Activated T-cell treated with anti-CD3 and anti-CD28 coated beads for 24 hours (primary cell): ENCODE measurements at places on chromosomes 16 and 17.
A peak's percentile ranks its signal among the peaks of the same experiment; 100 is the strongest.

DNA sequence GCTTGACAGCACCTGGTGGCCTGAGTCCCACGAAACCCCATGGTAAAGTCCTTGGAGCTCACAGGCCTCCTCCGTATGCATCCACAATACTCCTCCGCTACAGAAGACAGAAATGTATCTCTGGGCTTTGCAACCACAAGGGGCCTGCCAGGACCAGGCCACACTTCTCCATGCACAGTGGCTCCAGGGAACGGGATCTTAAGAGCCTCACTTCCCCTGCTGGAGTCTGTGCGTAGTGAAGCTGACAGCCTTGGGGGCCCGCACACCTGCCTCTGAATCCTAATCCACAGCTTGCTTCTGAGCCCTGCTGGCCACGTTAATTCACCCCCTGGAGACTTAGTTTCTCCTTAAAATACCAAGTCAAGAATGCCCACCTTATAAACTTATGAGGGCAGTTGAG lies 125.7 kb downstream of the COPRS start:
- no peak for DNase-seq

GRCh38 chr17:67648032-67648905 lies 69.5 kb upstream of the NOL11 start:
- DNase-seq: no peak

GRCh38 chr16:10097271-10097670 lies 85.0 kb downstream of the GRIN2A start:
- DNase-seq: no peak

DNA sequence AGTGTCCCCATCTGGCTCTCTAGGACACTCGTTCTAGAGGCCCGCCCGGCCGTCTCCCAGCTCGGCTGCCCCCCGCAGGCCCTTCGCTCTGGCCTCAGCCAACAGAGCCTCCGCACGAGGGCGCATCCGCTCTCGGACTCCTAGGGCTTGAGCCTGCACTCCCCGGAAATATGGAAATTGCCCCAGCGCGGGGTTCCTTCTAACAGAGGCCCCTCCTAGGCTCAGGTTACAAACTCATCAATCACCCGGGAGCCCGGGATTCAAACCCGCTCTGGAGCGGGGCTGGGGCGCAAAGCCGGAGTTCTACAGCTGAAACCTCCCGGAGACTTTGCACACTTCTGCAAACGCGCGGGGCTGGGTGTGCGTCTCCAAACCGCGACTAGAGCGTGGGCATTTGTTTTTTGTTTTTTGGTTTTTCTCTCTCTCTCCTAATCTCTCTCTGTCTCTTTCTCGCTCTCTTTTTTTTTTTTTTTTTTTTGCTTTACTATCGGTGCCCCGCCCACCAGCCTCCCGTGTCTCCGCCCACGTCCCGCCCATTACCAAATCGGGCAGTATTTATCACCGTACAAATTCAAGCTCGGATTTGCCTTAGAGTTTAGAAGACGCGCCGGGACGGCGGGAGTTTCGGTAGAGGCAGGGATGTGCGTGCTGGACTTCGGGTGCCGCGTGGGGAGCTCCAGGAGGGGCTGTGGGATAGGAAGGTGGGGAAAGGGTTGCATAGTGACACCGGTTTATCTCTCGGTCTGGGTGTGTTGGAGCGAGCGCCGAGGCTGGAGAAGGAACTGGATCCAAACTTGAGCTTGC lies 2.4 kb upstream of the FOXL1 start:
- DNase-seq: peak; percentile 42

GRCh38 chr17:382644-383533 lies 30.3 kb upstream of the RPH3AL start:
- DNase-seq: no peak

DNA sequence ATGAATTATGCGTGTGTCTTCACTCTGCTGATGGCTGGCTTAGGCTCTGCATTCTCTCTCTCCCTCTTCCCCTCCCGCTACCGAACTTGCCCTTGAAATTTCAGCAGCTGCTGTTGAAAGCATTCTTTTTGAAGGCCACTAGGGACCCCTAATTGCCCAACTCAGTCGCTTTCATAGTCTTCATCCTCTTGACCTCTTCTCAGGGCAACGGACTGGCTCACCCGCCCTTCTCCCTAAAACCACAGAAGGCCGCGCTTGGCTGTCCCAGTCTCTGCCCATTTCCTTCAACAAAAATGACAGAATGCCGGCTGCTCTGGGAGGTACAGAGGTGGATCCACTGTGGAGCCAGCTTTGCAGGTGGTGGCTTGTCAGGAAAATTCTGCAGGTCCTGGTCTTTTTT lies 21.0 kb upstream of the FMNL1 start:
- no peak for DNase-seq

- no peak for DNase-seq
Measured at GRCh38 chr16:83100679-83101078, 473.9 kb downstream of the CDH13 start.

DNA sequence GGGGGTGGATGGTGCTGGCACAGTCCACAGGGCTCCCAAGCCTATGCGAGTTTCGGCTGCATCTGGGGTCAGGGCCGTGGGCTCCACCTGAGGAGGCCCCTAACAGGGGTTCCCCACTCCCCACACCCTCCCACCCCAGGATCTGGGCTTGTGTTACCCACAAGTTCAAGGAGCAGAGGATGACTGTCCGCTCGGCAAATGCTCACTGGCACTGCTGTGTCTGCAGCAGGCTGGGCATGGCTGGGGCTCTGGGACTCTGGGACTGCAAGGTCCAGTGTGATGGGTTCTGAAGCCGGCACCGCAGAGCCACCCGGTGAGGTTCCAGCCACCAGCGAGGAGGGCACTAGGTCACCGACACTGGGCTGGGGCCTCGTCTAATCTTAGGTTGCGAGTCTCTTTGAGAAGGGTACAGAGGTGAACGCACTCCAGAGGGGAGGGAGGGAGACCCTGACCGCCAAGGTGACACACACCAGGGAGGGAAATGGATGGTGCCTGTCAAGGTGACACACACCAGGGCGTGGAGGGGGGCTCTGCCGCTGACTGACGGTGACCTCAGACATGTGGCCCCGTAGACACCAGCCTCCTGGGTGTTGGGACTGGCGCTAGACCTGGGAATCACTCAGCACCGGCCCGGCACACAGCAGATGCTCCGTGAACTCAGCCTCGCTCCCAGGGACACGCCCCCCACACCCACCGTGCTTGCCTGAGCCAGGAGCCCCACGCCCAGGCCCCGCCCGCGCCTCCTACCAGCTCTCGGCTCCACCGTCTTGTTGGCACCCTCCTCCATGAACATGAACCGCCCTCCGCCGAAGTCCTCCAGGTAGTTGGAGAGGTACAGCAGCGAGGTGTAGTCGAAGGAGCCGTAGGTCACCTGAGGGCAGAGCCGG lies 20.5 kb upstream of the HEXD start:
- no peak for DNase-seq
